ENCODE measurements at places on chromosomes 12 and 14.

DNA sequence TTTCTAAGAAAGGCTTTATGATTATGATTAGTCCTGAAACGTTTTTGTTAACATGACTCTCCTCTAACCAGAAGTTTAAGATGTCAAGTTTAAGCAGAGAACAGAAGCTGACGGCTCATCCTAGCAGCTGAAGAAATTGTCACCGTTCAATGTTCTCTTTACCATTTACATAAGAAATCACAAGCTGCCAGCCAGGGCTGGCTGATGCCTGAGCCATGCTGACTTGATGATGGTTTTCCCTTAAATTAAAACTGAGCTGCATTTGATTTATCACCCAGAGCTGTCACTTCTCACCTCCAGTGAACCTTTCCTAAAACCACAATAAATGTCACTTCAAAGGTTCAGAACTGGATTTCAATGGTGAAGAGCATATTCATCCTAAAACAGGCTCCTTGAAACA lies 153.6 kb downstream of the KTN1 start:
- no peak for DNase-seq

GRCh38 chr14:92986254-92987147 lies 63.6 kb downstream of the CHGA start:
- DNase-seq = no peak

- DNase-seq = no peak
Measured at GRCh38 chr12:128644664-128645296, 179.0 kb downstream of the SLC15A4 start.

GRCh38 chr12:9389796-9390195 lies 181.6 kb upstream of the PZP start:
- DNase-seq = no peak

GRCh38 chr12:56591961-56592360 lies 38.2 kb downstream of the BAZ2A start:
- DNase-seq = no peak

DNA sequence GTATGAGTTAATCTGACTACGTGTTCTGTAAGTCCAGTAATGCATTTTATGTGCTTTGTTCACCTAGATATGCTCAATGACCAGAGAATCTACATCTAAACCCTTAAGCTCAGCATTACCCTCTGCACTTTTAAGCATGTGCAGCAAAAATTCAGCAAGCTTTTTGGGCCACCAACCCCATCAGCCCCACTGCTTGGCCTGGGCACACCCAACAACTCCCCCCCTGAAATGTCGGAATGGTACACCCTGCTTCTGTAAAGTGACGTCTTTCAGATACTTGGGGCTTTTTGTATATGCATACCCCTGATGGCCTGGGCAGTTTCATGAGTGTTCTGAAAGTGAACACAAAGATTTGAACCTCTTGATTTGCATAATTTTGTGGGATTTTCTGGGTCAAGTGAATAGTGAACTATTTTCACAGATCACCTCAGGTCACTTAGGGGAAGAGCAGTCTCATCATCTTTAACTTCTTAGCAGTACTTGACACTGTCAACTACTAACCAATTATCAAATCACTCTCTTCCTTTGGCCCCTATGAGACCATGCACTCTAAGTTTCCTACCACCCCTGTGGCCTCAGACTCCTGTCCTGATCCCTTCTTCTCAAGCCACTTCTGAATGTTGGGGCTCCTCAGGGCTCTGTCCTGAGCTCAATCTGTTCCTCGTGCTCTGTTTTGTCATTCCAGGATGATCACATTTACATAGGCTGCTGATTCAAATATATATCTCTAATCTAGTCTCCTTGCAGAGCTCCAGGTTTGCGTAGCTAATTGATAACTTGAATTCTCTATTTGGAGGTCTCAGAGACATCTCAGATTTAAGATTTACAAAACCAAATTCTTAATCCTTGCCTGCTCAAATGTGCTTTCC lies 36.3 kb upstream of the PPM1A start:
- no peak for DNase-seq

DNA sequence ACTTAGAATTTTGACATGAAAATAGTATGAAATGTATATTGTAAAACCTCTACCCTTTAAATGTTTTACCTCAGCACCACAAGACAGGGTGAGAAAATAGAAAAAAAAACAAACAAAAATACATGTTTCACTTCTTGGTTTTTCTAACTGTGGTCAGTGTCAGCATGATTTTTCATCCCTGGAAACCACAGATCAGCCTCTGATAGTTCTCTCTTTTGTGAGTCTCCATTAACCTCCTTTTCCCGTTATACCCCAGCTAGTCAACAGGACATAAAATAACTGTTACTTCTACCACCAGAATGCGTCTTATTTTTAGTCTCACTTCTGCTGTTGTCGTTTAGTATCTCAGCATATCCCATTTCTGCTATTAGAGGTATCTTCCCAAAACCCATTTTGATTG lies 48.3 kb upstream of the KCNMB4 start:
- DNase-seq = no peak

GRCh38 chr14:24613241-24613640 lies 3.8 kb upstream of the GZMH start:
- no peak for DNase-seq

- no peak for DNase-seq
Measured at GRCh38 chr12:110171636-110172035, 47.5 kb downstream of the IFT81 start.

DNA sequence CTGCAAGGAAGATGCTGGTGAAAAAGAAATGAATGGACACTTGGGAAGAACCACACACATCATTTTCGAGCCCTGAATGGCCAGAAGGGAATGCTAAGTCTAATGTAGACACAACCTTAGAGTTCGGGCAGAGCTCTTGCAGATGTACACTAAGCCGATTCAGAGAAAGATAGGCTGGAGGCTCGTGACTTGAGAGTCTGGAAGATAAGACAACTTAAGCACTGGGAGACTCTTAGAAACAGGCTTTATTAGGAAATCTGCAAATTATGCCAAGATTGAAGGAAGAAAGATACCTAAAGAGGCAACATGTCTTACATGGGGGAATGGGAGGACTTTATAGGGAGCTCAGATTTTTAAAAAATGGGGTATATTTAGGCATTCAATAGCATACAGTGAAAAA lies 13.5 kb downstream of the TBPL2 start:
- DNase-seq = no peak

DNA sequence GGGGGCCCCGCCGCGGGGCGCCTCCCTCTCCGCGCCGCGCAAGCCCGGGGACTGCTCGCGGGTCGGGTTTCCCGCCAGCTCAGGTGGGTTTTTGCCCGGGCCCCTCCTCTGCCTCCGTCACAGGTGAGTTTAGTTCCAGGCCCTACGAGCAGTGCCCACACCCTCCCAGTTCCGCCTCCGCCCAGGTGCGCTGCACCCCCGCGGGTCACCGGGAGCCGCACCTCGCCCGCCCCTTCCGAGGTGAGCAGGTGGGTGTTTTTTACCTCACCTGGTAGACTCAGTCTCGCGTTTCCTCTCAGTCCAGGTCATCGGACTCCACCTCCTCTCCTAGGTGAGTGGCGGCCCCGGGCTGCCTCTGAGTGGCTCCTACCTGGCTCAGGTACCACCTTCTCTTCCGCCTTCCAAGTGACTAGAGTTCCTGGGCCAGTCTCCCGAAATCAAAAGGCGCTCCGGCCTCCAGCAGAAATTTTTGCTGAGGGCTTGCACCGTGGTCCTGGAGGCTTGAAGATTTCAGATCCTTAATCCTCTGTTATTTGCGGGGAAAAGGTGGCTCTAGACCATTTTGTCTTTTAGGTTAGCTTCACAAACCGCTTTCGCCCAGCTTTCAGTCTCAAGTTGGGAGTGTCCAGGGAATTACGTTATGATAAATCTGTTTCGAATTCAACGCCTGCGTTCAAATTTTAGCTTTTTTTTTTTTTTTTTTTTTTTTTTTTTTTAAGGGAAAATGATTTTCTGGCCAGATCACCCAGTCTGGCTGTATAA lies at the start of gene TMEM30B:
TMEM30B (minus strand) TSS at position 153 of the 762 bp plus-strand sequence. CDS start 191 bp downstream, outside the sequence.
- DNase-seq = no peak

GRCh38 chr12:92540782-92541423 lies 161.9 kb upstream of the PLEKHG7 start:
- DNase-seq = no peak

- DNase-seq = peak; percentile 85
Measured at GRCh38 chr12:100473716-100474150, at the start of gene NR1H4. Gene NR1H4, plus strand, starts transcription at chr12:100473866. Its CDS starts 19,458 bp downstream, at chr12:100493324.

DNA sequence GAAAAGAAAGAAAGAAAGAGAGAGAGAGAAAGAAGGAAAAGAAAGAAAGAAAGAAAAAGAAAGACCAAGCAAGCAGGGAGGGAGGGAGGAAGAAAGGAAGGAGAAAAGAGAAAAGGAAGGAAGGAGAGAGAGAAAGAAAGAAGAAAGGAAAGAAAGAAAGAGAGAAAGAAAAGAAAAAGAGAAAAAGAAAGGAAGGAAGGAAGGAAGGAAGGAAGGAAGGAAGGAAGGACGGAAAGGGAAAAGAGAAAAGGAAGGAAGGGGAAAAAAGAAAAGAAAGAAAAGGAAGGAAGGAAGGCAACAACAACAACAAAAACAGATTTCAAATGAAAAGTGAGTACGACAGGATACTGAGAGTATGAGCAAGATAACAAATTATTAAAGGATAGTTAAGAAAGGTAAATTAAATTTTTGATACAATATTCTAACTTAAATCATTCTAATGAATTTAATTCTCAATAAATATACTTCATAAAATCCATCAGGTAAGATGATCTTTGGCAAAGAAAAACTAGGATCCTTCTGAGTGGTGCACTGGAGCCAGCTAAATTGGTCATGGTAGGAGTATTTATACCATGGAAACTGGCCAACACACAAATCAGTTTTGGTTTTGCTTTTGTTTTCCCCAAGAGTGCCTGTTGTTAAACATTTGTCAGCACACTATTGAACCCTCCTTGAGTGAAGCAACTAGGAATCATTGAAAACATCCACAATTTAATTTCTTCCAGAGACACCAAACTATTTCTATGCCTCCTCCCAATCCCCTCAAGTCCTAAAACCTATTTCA lies 56.1 kb upstream of the DYRK2 start:
- DNase-seq = peak; percentile 46

GRCh38 chr12:118635276-118635675 lies 258.9 kb downstream of the SUDS3 start:
- DNase-seq = no peak

- no peak for DNase-seq
Measured at GRCh38 chr12:49366096-49366651, 1.1 kb upstream of the SPATS2 start.

GRCh38 chr12:51926064-51926632 lies 18.8 kb downstream of the ACVRL1 start:
- no peak for DNase-seq

GRCh38 chr14:21997300-21997699 lies 323.7 kb upstream of the OR4E1 start:
- DNase-seq = no peak

- no peak for DNase-seq
Measured at GRCh38 chr14:23933108-23933741, 20.3 kb upstream of the DHRS4 start.

All from RCC 7860 (cell line).